ENCODE measurements at places on chromosomes 4 and X.

DNA sequence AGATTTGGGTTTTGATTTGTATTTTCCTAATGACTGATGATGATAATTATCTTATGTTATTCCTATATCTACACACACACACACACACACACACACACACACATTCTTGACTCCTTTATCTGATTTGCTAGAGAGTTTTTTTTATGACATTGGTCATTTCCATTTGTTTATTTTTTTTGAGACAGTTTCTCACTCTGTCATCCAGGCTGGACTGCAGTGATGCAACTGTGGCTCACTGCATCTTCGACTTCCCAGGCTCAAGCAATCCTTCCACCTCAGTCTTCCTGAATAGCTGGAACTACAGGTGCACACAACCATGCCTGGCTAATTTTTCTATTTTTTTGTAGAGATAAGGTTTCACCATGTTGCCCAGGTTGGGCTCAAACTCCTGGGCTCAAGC is 6.7 kb downstream of the ZNF81 start:
- DNase-seq, result no peak

DNA sequence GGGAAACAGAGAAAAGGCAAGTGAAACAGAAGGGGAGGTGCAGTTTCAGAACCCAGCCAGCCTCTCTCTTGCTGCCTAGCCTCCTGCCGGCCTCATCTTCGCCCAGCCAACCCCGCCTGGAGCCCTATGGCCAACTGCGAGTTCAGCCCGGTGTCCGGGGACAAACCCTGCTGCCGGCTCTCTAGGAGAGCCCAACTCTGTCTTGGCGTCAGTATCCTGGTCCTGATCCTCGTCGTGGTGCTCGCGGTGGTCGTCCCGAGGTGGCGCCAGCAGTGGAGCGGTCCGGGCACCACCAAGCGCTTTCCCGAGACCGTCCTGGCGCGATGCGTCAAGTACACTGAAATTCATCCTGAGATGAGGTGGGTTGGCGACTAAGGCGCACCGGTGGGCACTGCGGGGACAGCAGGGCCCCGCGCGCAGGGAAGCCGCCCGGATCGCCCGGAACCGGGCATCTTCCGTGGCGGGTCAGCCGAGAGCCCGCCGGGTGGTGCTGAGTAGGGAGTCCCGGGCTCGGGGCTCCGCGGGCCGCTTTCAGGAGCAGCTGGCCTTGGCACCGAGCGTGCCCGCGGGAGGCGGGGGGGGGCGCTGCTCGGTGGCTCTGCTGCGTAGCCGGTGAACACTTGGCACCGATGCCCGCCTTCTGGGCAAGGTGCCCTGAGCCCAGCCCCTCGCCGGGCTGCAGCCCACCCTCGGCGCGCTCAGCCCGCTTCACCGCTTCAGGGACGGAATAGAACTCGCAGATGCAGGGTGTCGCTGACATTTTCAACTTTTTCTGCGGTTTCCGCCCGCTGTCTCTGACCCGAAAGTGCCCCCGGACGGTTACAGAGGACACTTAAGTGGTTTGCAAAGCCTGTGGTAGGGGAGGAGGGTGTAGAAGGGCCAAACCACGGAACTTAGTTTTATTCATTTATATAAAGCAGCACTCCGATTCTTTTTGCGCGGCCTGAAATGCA is at the start of gene CD38:
Gene CD38 (plus strand): TSS at position 40 of the 953 bp plus-strand sequence. CDS start 87 bp downstream, at position 127.
- peak; percentile 46 for DNase-seq

DNA sequence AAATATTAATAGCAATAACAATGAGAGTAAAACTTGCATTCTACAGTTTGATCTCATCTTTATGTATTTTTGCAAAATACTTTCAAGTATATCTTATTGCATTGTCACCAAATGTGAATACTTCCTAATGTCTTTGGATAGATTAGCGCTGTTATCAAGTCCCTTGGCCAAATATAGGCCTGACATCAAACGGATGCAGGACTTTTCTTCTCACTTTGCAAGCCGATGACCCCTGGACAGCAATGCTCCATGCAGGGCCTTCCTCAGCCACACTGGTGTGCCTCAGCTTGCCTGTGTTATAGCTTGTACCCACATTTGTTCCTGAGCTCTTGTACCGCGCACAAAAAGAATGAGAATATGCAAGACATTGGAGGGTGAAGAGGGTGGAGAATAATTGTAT is 18.0 kb upstream of the NMU start:
- DNase-seq, result no peak

- no peak for DNase-seq
These were observed 11.4 kb upstream of the MCUB start for GRCh38 chr4:109548655-109549054.

GRCh38 chrX:7261672-7262332 is 113.8 kb upstream of the PUDP start:
- no peak for DNase-seq

GRCh38 chr4:158182736-158183135 is 9.9 kb upstream of the GASK1B start:
- no peak for DNase-seq

- no peak for DNase-seq
These were observed 20.7 kb downstream of the UBE2K start for GRCh38 chr4:39718366-39719323.

- no peak for DNase-seq
These were observed 20.8 kb downstream of the ARHGEF6 start for GRCh38 chrX:136759968-136760367.

- peak; percentile 38 for DNase-seq
These were observed 669 bp downstream of the IRF2 start for GRCh38 chr4:184473499-184474262.

GRCh38 chrX:105468741-105469140 is 248.2 kb upstream of the TEX13A start:
- DNase-seq, result no peak

DNA sequence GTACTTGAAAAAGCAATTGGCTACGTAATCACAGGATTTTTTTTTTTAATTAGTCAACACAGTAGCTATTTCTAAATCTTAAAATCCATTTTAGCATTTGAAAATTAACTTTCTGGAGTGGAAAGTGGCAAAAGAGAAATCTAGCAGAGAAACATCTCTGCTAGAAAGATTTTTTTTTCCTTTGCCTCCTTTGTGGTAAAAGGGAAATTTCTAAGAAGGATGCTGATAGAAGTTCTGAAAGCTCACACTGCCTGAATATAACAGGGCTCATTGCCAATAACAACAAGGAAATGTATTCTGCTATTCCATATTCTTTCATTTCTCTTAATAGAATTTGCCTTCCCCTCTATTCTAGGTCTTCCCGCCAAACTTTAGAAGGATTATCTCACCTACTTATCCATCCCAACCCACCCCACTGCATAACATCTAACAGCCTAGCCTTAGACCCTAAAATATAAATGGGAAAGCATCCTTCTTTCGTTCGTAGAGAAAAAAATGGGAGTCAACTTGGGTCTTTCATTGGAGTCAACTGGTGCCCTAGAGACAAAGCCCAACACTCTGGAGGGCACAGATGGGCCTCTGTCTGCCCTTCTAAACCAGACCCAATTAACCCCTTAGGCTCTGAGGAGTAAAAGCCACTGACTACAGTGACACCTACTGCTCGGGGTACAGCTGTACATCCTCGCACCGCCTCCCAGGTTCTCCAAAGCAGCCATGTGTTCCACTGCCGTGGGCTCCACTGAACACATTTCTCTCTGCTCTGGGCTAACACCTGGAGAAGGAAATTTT is 103.9 kb downstream of the MAML3 start:
- no peak for DNase-seq

DNA sequence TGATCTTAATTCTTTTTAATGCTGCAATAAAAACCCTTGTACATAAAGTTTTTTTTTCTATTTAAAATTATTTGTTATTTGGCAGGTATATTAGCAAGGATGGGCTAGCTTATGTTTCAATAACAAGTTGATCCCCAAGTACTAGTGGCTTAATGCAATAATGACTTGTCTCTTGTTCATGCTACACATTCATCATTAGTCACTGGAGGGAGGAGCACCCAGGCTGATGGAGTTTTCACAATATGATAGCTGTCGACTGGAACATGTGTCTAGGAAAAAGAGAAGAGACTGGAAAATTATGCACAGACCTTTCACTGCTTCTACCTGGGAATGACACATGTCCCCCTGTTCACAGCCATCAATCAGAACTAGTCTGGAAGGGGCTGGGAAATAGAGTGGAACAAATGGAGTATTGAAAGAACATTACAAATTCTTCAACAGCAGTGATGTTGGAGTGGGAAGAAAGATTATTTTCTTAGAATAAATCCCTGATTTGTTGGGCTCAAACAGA is 387.9 kb upstream of the RPS6KA3 start:
- DNase-seq, result no peak

DNA sequence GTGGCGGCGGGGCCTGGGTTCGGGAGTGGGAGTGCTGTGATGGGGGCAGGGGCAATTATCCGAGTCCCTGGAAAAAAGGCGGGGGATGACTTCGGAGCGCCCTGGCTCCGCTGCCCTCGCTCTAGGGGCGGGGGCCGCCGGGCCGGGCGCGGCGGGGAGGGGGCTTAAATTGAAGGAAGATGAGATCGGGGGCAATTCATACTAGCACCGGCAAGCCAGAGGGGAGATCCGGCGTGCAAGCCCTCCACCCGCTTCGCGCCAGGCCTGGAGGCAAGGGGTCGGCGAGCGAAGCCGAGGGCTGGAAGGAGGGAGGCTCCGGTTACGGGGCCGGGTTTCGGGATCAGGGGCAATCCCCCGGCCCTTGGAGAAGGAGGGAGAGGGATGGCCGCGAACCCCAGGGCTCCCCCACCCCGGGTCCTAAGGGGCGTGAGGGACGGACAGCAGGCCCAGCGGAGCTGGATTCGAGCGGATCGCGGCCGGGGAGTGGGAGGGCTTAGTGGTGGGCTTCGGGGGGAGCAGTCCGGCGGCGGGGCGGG is 1.2 kb downstream of the BCORL1 start:
- DNase-seq, result no peak

DNA sequence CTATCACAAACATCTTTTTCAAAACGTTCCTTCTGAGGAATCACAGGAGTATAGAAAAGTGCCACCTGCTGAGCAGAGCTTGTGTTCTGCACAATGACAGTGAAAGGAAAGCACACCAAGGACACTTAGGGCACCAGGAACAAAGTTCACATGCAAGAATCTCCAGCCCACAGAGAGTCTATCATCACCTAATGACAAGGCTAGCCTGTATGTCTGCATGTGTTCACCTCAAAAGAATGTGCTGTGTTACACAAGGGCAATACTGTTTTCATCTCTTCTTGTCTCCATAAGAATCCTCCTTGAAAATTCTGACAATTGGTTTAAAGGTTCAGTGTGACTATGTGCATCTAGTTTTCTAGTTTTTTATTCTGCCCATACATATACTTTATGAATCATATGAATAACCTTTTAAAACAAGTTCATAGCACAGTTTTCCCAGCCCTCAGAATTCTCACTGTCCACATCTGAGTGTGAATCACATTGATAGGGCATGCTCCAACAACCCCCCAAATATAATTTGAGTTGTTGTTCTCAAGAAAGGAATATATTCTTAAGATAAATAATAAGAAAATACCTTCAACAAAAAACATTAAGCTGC is 118.0 kb downstream of the PWWP3B start:
- no peak for DNase-seq

GRCh38 chrX:118948270-118948669 is 26.1 kb upstream of the LONRF3 start:
- no peak for DNase-seq

DNA sequence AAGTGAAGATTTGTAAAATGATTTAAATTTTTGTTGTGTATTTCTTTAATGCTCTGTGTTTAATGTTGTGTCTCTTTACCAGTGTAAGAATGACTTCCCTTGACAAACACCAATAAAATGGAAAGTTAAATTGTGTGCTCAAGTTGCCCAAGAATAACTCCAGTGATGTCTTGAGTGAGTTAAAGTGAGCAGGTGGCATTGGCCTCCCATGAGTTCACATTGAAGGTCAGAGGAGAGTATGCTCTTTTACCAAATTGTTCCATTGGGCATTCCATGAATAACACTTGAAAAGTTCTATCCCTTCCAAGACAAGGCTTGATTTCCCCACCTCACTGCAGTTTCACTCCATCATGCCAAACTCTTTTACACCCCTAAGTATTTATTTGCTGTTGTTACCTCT is 4.5 kb downstream of the ANXA5 start:
- DNase-seq, result no peak

GRCh38 chr4:138909587-138909986 is 106.0 kb upstream of the NOCT start:
- DNase-seq, result no peak

DNA sequence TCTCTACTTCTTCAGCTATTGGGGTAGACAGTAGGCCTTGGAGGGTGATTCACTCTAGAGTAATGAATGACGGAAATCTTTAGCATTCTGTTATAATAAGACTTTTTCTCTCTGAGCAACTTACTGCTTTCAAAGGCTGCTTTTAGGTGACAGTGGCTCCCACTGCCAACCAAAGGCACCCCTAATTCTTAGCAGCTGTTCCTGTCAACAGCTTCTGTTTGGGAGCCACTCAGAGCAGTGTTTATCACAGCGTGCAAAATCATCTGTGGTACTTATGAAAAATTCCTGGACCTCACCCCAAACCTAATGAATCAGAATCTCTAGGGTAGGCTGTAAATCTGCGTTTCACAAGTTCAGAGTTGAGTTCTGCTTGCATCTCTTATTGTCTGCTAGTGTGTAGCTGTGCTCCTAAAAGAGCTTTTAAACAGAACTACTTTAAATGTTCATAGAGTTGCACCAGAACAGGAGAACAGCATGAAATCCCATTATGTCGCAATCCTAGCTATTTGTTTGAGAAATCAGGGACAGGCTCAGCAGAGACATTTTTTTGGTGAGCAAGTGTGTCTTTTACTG is 52.8 kb upstream of the POU4F2 start:
- no peak for DNase-seq

DNA sequence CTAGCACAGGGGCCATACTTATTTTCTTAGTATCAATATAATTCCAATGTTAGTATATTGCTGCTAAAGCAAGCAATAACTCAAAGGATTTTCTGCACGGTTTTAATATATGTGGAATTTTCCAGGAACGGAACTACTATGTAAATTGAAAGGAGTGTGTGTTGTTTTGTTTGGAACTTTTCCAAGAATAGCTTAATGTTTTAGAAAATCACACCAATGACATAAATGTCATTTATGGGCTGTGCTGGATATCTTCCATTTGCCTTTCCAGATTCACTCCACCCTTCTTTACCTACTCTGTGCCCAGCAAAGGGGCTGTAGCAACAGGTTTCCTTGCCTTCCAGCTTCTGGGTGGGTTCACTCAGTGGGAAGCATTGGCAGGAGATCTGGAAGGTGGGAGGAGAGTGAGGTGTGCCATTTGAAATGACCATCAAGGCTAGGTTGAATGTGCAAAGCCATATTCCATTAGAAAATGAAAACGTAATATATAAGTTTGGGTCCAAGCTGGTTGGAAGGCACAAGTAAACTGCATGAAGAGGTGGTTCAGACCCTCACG is 25.2 kb upstream of the ZFX start:
- DNase-seq, result no peak
